ENCODE measurements at places on chromosomes 6 and 20. TPM values are rescaled to one million over a fixed set of nuclear protein-coding genes. Genes with fewer than 3 reads are reported as not detected.

C2 gene
- 0.19 TPM for total RNA-seq

BEND6 gene
- 1.1 TPM for total RNA-seq

EPPIN gene
- not detected for total RNA-seq

PNPLA1 gene
- total RNA-seq, result not detected

EDN1 gene
- 168 TPM for total RNA-seq

RBPJL gene
- not detected for total RNA-seq

SAPCD1 gene
- total RNA-seq, result 1.3 TPM

OTOR gene
- not detected for total RNA-seq

CALHM4 gene
- 0.18 TPM for total RNA-seq

SLC44A4 gene
- under 0.01 TPM for total RNA-seq

ELOVL4 gene
- 0.94 TPM for total RNA-seq

FRK gene
- under 0.01 TPM for total RNA-seq

PREX1 gene
- 61.7 TPM for total RNA-seq
